Fibroblast of villous mesenchyme (primary cell): ENCODE measurements at places on chromosomes 1 and 21.

- DNase-seq = no peak
Measured at GRCh38 chr1:34478515-34479076, 276.3 kb upstream of the GJB5 start.

DNA sequence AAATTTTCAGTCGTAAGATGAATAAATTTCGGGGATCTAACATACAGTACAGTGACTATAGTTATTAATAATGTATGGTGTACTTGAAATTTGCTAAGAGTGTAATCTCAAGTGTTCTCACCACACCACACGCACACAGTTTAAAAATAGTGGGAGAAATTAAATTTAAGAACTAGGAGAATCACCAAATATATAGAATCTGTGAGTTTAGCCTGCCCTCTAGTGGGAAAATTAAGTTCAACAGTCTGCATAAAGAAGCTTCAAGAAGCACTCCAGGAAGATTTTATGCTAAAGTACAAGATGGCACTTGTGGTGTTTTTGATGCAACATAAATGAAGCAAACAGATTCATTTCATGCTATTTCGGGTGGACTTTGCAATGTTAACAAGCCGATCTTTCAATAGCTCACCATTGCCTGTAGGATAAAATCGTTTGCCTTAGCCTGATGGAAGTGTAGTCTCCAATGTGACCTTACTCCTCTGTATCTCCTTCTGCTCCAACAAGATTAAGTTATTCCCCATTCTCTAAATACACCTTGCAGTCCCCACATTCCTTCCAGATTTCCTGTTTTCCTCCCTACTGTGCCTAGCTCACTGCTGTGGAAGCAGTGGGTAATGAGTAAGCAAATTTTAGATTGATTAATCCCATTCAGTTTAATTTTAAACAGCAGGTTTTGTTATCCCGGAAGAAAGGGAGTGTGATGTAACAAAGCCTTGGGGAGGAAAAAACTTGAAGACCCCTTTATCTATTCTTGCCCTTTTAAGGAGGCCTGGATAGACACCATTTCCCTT, 8.7 kb upstream of the PIK3C2B start:
- DNase-seq = peak; percentile 81

DNA sequence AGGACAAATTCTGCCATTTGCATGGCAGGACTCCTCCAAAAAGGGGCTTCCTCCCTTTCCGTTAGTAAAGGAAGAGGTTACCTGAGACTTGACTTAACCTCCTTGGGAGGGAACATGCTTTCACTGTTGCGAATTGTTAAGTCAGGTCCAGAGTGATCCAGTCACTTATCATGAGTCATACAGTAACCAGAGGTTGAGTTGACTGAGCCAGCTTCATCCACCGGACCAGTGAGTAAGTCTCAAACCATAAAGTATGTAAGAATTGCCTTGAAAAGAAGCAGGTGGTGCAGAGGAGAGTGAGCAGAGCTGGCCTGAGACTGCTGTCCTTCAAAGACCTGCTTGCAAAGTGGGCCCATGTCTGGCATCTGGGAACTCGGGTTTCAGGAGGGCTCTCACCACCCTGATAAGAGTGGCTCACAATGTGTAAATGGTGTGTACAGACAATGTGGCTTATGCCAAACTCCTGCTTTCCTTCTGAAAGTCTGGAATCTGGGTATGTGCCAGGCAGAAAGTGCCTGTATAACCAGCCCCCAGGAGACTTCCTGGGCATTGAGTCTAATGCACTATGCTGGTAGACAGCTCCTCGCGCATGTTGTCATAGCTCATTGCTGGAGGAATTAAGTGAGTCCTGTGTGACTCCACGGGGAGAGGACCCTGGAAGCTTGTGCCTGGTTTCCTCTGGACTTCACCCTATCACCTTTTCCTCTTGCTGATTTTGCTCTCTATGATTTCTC, 84.3 kb upstream of the KLHDC7A start:
- DNase-seq = no peak

- DNase-seq = peak; percentile 79
Measured at GRCh38 chr1:175514387-175514953, 228.9 kb downstream of the TNR start.

GRCh38 chr1:246162560-246162959, 344.5 kb downstream of the SMYD3 start:
- DNase-seq = no peak

DNA sequence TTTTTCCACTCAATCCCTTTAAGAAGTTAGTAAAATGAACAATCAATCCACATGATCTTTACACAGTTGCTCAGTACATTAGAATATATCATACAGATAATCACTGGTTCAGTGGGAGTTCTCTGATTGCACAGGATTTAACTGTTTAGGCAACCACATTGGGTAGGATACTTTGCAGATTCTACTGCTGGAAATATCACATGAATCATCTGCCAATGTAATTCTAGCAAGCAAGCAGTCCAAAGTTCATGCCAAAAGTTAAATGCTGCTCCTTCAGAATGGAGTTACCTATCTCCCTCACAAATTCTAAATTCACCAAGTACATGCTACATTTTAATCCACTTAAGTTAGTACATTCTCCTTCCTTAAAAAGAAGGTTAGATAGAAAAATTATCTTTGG, 52.4 kb downstream of the NEGR1 start:
- DNase-seq = no peak

DNA sequence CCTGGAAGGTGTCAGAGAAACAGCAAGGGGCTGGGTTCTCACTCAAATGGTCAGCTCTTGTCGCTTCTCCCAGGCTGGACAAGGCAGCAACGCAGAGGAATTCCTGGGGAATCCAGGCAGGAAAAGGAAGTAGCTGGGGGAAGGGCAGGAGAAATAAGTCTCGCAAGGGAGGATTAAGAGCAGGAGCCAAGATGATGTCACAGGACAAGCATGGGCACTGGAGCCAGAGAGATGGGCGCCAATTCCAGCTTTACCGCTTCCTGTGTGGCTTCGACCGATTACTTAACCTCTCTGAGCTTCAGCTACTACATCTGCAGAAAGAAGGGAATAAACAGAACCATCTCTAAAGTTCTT, 70.5 kb downstream of the SSBP3 start:
- peak; percentile 97 for DNase-seq

- no peak for DNase-seq
Measured at GRCh38 chr1:43425045-43425444, 28.7 kb downstream of the HYI start.

DNA sequence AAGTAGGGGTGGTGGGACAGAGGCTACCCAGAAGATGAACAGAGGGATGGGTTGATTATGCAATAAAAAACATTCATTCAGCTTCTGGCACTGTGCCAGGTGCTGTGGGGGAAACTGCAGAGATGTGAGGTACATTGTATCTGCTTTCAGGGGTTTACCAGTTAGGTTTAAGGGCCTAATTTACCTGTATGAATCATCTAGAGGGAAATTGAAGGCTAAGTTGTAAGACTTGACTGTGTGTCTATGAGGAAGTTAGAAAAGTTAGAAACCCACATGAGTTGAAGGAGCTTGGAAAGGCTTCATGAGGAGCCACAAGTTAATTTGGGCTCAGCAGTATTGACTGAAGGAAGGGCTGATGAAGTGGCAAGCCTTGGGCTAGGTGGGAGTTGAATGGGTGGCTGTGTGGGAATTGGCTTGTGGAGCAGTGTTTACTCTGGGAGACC, 36.7 kb upstream of the APOBEC4 start:
- no peak for DNase-seq

GRCh38 chr1:216778737-216779136, 55.5 kb upstream of the ESRRG start:
- DNase-seq = no peak

GRCh38 chr1:8925406-8925805, 20.3 kb upstream of the CA6 start:
- no peak for DNase-seq

- no peak for DNase-seq
Measured at GRCh38 chr1:204975021-204975420, 68.0 kb upstream of the CNTN2 start.

- DNase-seq = no peak
Measured at GRCh38 chr1:78980511-78980910, 26.0 kb downstream of the ADGRL4 start.

DNA sequence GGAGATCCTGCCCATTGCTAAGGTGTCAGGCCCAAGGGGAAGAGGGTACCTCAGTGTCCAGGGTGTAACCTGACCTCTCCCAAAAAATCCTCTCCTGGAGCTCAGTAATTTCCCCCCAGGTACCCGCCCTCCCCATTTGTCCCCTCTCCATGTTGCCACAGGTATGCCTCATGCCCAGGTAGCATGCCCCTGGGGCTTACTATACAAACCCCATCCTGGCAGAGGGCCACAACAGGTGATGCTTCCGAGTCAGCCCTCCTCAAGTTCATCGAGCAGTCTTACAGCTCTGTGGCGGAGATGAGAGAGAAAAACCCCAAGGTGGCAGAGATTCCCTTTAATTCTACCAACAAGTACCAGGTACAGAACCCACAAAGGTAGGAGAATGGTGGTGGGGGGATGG, 15.7 kb downstream of the ATP1A4 start:
- no peak for DNase-seq

GRCh38 chr1:243261390-243261789, 5.5 kb downstream of the SDCCAG8 start:
- DNase-seq = no peak

DNA sequence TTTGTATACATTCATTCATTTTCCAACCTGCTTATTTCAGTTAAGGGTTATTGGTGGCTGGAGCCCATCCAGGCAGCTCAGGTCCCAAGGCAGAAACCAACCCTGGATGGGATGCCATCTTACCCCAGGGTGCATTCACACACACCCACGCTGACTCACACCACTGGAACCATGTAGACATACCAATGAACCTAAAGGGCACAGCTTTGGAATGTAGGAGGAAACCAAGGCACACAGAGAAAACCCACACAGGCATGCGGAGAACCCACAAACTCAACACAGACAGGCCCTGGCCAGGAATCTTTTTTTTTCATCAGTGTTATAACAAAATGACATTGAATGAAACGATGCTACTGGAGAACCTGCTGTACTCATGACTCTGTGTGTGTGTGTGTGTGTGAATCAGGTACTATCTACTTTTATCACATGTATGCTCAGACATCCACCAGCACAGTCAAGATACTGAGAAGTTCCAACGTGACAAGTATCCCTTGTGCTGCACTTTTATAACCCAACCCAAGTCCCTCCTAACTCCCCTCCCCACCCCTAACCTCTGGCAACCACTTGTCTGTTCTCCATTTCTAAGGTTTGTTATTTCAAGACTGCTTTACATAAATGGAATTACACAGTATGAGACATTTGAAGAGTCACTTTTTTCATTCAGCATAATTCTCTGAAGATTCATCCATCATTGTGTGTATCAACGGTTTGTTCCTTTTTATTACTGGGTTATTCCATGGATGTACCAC, 286.8 kb upstream of the PLD5 start:
- DNase-seq = no peak

GRCh38 chr21:44442266-44443125, 12.8 kb upstream of the LRRC3 start:
- DNase-seq = no peak

- DNase-seq = no peak
Measured at GRCh38 chr21:44049182-44049581, 37.1 kb downstream of the TRAPPC10 start.

- DNase-seq = peak; percentile 43
Measured at GRCh38 chr1:17120962-17121837, 1.9 kb upstream of the PADI2 start.

GRCh38 chr1:41662061-41662764, 177.7 kb upstream of the EDN2 start:
- peak; percentile 87 for DNase-seq

GRCh38 chr1:218363141-218363540, 18.0 kb downstream of the TGFB2 start:
- DNase-seq = no peak

DNA sequence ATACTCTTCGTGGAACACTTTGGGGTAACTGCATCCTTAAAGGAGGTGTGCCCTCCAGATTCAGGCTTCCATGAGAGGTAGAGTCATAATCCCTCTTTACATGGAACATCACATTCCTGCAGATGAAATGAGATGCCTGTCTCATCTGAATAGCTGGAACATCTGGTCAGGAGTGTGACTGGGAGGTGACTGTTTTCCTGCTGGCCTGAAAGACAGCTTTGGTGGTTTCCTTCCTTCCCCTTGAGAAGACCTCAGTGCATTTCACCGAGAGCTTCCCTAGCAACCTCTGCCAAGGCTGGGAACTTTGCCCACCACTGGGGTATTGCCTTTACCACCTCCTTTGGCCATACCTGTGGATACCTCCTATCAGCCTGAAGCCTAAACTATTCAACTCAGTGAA, 46.7 kb upstream of the GUCA2A start:
- no peak for DNase-seq

- peak; percentile 81 for DNase-seq
Measured at GRCh38 chr1:7975212-7975865, 13.8 kb downstream of the PARK7 start.

DNA sequence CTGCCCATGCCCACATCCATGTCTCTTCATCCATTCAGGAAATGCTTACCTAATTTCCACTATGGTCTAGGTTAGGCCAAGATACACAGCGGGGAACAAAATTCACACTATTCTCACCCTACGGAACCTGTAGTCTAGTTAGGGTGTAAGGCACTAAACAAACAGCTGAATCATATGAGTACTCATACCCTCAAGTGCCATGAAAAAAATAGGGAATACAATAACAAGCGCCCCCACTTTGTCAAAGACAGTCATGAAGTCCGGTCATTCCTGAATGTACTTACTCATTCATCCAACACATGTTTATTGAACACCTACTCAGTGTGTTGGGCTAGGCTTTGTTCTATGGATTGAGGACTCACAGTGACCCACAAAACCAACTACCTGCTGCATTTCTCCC, 6.2 kb upstream of the FYB2 start:
- DNase-seq = no peak

- DNase-seq = no peak
Measured at GRCh38 chr21:44511219-44511937, 28.6 kb downstream of the KRTAP10-1 start.

DNA sequence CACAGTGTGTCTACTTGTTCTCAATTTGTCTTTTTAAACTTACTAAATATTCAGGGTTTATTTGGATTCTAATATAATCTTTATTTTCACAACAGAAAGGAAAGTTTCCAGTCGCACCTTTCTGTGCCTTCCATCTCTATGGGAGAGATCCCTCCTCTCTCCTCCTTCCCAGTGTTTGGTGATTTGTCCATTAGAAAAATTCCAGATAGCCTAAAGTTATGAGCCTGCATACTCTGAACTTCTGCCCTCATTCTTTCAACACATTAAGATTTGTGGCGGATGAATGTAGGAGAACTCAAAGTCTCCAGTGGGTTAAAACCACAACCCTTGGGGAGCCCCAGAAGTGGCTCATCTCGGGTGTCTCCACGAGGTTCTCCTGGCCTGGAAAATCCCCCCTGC, 3.6 kb downstream of the NHLH2 start:
- DNase-seq = no peak

- no peak for DNase-seq
Measured at GRCh38 chr1:183634429-183635065, 1.0 kb downstream of the ARPC5 start.

GRCh38 chr1:248174521-248174920, at the start of gene OR2M2:
Gene OR2M2, plus strand, starts transcription at chr1:248174821. Its CDS starts 5,165 bp downstream, at chr1:248179986.
- no peak for DNase-seq

- DNase-seq = peak; percentile 81
Measured at GRCh38 chr1:245409341-245410195, 254.8 kb downstream of the KIF26B start.

DNA sequence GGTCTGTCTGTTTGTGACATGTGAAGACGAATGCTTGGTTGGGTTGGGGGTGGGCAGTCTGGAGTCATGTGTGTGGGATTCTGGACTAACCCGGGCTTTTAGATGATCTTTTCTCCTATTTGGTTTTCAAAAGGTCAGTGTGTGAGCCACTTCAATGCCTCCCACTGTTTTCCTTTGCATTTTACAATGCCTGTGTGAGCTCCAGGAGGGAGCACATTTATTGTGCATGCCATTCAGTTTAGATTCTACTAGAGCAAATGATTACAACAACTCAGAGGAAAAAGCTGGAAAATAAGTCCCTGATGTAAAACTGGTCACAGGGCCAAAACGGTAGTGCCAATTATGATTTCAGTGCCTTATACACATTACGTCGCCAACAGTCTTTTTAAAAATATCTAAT, 90.9 kb downstream of the LYPLAL1 start:
- DNase-seq = no peak
